ENCODE measurements at places on chromosomes 5 and 9.

DNA sequence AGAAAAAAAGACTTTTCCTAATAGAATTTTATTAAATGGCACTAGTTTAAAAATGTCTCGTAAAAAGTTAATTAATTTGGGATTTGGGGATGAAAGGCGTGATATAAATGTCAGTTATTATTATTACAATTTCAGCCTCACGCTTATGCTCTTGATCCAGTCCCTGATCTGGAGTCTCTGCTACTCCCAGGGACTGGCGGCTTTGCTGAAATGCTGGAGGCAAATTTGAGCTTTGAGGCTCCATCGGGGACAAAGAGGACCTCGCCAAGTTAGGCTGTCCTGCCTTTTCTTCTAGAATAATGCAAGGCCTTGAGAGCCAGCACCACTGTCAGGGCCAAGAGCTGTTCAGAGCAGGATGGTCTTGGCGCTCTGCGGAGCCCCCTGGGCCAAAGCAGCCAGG is 69.7 kb downstream of the ZNF618 start:
- DNase-seq = no peak

DNA sequence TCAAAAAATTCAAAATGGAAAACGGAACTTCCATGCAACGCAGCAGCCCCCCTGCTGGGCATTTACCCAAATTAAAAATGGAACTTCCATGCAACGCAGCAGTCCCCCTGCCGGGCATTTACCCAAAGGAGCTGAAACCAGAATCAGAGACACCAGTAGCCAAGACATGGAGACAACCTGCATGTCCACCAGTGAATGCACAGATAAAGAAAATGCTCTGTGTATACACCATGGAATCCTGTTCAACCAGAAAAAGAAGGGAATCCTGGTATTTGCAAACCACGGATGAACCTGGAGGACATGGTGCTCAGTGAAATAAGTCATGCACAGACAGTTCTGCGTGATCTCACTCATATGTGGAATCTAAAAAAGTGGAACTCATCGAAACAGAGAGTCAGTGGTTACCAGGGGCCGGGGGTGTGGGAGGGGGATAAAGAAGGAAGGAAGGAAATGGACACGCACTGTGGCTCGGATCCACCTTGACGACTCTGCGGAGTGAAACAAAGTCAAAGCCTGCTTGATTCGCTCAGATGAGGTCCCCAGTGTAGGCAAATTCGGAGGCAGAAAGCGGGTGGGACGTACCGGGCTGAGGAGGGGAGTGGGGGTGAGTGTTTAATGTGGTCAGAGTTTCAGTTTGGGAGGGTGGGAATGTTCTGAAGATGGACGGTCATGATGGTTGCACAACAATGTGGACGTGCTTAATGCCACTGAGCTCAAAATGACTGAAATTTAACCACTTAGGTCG is 40.2 kb upstream of the EXOC3 start:
- DNase-seq = no peak

GRCh38 chr9:131043087-131043486 is 34.1 kb downstream of the LAMC3 start:
- no peak for DNase-seq

DNA sequence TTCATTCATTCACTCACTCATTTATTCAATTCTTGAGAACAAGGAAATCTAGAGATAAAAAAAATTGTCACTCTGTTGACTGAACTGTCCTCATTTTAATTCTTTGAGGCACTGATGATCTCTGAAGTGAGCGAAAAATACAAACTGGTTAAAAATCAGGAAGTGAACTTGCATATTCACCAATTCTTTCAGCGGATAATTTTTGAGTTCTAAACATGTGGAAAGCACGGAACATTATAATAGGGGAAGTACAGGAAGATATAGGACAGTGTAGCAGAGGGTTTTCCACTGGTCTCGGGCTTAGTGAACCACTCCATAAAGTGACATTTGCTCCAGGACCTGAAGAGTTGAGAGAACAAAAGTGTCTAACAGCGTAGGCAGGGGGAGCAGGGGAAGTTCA is 169.5 kb downstream of the TLR4 start:
- DNase-seq = no peak

GRCh38 chr9:129888293-129889121 is 53.2 kb downstream of the USP20 start:
- no peak for DNase-seq

- DNase-seq = no peak
Observed at GRCh38 chr5:120252839-120253238, 211.3 kb upstream of the PRR16 start.

DNA sequence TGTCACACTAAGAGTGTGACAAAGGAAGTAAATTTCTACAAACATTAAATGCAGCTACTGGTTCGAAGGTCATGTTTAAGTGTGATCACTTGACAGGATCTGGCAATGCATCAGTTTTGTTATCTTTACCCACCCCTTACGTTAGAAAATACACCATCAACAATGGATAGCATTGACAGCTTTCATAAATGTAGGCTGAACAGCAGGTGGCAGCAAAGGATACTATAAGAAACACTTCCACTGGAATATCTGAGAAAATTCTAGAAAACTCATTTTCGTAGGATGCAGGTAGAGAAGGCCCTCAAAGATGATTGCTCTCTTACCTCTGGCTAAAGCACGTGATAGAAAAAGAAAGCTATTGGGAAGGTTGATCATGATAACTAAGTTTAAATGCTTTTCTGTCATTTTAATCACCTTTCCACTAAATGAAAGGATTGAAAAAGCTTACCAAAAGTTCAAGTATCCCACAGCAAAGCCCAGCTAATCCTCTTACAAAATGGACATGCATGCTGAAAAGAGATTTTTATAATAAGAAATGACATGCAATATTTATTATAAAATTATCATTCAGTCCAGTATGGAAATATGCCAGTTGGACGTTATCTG is 292.5 kb downstream of the PARP8 start:
- no peak for DNase-seq

- no peak for DNase-seq
Observed at GRCh38 chr5:173655196-173655797, 38.8 kb upstream of the BOD1 start.

DNA sequence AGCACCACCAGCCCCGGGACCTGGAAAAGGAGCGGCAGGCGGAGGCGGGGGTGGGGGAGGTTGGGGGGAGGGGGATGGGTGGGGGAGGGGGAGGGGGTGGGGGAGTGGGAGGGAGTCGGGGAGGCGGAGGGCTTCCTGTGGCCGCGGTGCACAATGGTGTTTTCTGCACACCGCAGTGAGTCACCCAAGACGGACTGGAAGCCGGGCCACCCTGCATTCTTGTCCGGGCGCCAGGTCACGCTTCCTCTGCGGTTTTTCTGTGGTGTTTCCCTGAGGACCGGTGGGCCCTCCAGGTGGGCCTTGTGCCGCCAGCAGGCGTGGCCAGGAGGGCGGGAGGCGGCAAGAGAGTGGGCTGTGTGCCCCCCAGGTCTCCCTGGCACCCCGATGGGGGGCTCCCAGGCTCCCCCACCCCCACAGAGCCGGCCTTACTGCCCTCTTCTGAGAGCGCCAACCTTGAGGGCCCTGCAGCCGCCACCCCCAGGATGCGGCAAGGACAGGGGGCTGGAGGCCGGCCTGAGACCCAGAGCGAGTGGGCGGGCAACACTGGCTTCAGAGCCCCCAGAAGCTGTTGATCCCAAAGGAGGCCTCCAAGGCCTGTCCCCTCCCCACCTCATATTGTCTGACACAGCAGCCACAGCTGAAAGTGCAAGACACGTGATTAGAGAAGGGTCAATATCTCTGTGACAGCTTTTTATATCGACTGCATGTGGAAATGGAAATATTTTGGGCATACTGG is 11.1 kb downstream of the EXD3 start:
- DNase-seq = no peak

Data from cerebellar nuclear complex (tissue), 1 donor.